ENCODE measurements at places on chromosomes 13 and 19.

GRCh38 chr13:30608364-30608763 lies 9.4 kb upstream of the USPL1 start:
- no peak for DNase-seq

DNA sequence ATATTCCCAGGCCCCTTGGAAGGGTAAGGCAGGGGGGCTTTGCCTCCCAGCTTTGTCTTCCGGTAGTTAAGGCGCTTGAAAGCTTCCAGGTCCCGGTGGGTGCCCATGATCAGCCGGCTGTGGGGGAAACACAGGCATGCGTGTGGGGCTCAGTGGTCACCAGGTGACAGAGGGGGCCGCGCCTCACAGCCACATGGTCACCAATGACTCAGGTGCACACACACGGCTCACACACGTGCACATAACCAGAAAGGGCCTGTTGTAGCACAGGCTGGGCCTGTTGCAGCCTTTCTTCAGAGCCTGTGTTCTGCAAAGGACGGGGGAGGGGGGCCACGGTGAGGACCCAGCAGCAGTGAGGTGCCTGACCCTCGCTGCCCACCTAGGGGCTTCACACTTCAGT lies 5.9 kb downstream of the NANOS3 start:
- DNase-seq = no peak

- DNase-seq = no peak
Observed at GRCh38 chr19:14561847-14562351, 10.0 kb downstream of the NDUFB7 start.

- no peak for DNase-seq
Observed at GRCh38 chr19:21677696-21678418, 89.5 kb downstream of the ZNF100 start.

DNA sequence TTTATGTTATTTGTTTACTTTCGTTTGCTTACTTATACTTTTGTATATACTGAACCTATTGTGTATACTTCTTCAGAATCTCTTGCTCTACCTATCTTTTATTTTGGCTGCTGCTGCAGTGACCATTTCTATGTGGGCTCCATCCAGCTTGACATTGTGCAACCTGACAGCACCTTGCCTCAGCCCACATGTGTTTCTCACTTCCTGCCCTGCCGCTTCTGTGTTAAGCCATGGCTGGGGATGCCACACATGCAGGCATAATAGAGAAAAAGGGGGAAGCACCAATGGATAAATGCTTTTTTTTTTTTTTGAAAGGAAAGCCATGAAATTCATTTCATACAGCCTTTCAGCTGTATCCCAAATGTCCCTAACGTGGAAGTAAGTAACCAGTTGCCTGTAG lies 147.6 kb downstream of the RBM26 start:
- DNase-seq = no peak

DNA sequence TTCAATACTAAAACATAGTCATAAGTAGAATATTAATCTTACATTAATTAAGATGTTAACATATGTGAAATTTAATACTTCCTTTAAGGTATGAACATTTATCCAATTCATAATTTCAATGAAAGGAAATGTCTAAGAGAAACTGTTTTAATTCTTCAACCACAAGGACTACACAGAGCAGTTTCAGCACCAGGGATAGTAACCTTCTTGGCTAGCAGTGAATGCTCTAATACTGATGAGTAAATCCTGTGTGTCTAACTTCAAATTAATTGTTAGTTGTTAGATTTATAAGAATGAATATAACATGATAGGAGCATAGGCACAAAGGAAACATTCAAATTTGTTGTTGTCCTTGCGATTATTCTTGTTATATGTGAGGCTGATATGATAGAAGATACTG lies 15.6 kb upstream of the NBEA start:
- DNase-seq = no peak

DNA sequence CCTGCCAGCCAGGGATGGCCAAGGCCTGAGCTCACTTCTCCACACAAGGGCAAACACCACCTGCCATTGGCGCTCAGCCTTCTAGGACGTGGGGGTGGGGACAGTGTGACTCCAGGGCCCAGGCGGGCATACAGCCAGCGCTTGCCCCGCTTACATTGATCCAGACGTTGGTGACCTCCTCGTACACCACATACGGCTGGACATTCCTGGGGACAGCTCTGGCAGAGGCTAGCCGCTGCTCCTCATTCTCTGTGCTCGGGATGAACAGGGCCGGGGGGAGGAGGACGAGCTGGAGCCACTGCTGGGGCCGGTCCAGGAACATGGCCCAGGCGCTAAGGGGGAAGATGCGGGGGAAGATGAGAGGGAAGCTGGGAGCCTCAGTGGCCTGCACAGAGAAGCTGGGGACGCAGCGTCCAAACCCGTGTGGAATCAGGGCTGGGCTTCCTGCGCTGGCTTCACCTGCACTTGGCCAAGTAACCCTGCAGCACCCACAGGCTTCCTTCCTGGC lies 25.1 kb upstream of the MYDGF start:
- no peak for DNase-seq

- no peak for DNase-seq
Observed at GRCh38 chr13:75825161-75825560, 189.0 kb downstream of the LMO7 start.

DNA sequence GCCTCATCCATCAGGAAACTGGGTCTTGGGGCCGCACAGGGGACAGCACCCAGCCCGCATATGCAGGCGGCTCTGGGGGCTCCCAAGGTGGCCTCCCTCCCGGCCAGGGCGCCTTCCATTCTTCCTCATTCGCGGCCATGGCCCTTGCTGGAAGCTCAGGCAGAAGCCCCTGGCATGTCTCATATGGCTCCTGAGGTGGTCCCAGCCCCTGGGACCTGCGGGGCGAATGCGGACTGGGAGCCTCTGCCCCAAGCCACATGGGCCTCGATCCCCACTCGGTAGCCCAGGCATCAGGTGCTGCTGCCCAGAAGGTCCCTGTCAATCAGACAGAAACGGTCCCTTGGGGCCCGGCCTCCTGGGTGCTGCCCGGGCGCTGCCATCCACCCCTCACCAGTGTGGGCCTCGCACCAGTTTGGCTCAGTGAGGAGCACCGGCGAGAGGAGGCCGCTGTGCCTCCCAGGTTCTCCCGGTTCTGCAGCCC lies 301.6 kb downstream of the TEX29 start:
- DNase-seq = no peak

GRCh38 chr19:30804751-30805150 lies 432.6 kb downstream of the ZNF536 start:
- DNase-seq = no peak

DNA sequence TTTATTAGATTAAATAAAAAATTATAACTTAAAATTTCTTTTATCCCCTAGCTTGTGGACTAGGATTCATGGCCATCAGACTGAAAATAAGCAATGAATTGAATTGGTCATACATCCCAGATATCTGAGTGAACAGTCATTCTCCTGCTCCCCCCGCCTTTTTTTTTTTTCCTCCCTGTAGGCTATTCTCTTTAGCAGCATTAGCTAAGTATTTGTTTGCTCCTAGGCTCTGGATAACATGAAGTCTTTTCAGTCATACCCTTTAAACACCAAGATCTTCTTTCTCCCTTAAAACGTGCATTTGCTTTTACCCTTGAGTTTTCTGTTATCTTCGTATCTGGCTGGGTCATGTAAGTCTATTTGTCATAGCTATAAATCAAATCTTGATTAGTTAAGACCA lies 866.7 kb upstream of the SPRY2 start:
- DNase-seq = no peak

- DNase-seq = no peak
Observed at GRCh38 chr19:1858412-1859081, 4.8 kb downstream of the KLF16 start.

DNA sequence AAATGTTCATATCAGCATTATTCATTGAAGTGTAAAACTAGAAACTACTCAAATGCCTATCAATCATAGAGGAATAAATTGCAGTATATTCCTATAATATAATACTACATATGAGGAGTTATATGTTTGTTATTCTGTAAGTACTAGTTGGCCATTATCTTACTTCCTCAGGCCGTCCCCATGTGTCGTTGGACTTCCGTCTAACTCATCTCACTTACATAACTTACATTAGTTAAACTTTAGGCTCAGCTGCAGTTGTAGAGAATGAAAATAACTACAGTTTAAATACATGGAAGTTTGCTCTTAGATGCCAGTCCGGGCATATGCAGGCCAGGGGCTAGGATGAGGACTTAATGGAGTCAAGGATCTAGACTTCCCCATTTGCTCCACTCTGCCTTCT lies 8.6 kb upstream of the EPSTI1 start:
- no peak for DNase-seq

- DNase-seq = no peak
Observed at GRCh38 chr19:31674503-31675192, 325.4 kb upstream of the TSHZ3 start.

DNA sequence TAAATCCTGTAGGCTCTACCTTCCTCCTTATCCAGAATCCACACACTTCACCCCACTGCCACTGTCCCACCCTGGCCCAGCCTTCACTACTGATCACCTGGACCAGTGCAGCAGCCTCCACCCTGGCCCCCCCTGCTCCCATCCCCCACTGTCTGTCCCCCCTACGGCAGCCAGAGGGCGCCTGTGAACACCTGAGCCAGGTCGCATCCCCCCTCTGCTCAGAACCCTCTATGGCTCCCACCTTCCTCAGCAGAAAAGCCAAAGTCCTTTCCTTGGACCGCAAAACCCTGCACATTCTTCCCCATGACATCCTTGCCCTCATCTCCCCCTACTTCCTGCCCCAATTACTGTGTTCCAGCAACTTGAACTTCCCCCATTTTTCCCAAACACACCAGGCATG lies 20.6 kb downstream of the ELAVL3 start:
- no peak for DNase-seq

DNA sequence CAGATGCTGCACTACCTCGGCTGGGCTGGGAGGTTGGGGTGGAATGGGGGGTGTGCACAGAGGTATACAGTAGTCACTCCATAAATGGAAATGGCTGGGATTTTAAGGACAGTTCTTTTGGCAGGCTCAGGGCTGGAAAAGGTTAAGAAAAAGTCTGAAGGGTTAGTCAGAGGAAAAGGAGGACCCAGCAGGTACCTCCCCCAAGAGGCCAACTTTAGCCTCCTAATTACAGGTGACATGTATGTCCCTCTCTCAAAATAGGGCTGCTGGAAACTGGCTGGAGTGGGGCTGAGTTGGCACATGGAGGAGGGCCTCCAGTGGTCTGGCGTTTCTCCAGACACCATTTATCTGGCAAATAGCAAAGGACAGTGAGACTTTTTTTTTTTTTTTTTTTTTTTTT lies 994 bp downstream of the CCDC194 start:
- DNase-seq = no peak

DNA sequence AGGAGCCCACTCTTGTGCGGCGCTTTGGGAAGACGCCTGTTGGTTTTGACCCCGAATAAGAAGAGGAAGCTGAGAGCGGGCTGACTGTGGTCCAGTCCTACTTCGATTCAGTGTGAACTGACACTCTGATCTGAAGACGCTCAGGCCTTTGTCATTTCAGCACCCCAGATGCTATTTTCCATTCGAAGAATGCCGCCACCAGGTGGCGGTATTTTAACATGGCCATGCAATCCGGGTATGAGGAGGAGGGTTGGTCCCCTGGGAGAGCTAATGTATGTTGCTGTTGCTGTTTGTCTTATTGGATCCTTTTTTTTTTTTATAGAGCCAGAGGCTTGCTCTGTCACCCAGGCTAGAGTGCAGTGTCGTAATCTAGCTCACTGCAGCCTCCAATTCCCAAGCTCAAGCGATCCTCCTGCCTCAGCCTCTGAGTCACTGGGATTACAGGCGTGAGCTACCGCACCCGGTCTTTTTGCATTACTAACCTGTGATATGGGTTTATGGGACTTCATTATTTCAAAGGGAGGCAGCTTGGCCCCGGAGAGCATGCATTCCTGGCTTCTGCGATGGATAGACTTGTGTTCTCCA lies 803 bp upstream of the TIMM44 start:
- peak; percentile 61 for DNase-seq

DNA sequence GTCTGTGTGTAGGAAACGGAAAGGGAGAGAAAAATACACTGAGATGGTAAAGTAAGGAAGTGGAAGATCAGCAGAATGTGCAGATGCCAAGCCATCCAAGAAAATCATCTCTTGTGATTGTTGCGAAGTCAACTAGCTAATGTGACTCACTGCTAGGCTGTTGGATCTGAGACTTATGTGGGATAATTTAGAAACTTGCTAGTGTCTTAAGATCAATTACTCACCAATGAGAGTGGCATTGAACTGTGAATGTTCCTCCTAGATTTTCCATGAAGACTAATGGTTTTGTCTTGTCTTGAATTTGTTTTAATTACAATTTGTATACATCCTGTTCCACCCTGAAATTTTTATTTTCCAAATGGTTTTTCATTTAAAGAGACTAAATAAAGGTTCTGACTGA lies 771.6 kb downstream of the EFNB2 start:
- no peak for DNase-seq

- no peak for DNase-seq
Observed at GRCh38 chr19:28414748-28415147, 798.2 kb downstream of the UQCRFS1 start.

DNA sequence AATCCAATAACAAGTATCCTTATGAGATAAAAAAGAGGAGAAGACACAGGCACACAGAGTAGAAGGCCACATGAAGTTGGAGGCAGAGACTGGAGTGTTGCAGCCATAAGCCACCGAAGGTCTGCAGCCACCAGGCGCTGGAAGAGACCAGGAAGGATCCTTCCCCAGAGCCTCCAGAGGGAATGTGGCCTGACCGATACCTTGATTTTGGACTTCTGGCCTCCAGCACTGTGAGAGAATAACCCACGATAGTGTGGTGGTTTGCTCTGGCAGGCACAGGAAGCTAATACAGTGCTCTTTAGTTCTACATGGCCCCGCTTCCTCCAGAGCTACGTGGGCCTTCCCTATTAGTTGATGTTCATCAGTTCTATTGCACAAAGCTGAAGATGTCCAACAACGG lies 15.3 kb upstream of the SULT2A1 start:
- no peak for DNase-seq

GRCh38 chr13:99986741-99987140 lies 5.2 kb downstream of the ZIC2 start:
- no peak for DNase-seq

- no peak for DNase-seq
Observed at GRCh38 chr13:22489771-22490170, 691.0 kb upstream of the SGCG start.

DNA sequence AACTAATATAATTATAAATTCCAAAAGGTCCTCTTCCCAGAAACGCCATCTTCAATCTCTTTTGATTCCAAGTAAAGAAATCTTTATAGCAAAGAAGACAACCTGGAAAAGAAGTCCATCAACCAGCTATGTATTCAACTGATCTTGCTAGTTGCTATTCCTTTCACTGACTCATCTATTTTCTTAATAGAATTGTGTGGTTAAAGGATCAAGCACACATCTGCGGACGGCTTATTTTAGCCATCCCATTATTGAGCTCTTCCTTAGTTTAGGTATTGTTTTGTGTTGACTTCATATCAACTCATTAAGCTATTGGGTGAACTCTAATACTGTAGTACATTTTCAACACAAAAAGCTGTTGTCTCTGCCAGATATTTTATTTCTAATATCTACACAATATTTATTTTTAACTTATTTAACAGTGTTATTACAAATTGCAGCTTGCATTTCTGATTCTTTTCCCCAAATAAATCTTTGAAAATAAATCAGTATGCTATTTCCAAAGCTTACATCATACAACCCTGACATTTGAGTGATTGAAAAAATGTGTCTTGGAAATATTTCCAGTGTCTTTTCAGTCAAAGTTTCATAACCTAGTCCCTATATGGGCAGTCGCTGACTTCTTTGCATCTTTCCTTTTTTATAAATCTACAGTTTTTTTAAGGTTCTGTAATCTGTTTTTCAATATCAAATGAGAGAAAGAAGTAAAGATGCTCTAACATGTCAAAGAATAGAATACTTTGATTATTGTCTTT lies 158.8 kb upstream of the SPRY2 start:
- DNase-seq = no peak

All from stimulated activated CD8-positive, alpha-beta memory T cell treated with anti-CD3 and anti-CD28 coated beads, Interleukin-15, amount 100 ng/mL, for 4 hours (primary cell).